AG09309 (cell line): ENCODE measurements at places on chromosomes 7 and 10.

- no peak for DNase-seq
These were observed 60.7 kb downstream of the ABCB4 start for GRCh38 chr7:87414794-87415188.

DNA sequence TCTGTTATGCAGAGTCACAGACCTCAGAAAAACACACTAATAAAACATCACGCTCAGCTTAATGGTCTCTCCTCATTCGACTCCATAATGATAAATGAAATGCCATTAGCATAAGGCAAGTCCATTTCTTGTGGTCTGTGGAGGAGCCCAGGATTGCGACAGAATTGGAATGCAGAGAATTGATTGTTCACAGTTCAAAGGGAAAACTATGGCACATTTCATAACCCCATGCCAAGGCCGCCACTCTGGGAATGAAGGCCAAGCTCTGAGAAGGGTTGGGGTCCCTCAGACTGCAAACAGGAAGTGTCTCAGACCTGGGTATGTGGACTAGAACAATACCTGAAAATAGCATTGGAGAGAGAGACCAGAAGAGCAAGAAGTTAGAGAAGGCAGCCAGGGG, 398.9 kb downstream of the ADRA2A start:
- no peak for DNase-seq

DNA sequence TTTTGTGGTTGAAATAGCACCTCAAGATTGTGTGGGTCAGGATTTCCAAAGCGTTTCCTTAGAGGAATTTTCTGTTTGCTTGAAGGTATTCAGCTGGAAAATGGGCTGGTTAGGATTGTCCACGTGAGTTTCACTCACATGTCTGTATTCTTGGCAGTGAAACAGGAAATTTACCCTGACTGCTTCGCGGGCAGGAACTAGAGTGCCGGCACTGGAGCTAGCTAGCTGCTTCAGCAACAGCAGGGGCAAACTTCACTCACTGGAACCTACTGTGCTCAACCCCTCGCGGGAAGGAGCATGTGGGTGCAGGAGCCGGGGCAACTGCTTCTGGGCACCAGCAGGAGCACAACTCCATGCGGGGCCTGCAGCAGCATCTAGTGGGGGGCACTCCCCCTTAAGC, 38.0 kb upstream of the RTKN2 start:
- no peak for DNase-seq

- peak; percentile 25 for DNase-seq
These were observed 717.3 kb downstream of the XPNPEP1 start for GRCh38 chr10:109205929-109206585.

- no peak for DNase-seq
These were observed 108.4 kb upstream of the BTBD16 start for GRCh38 chr10:122162671-122163173.

GRCh38 chr10:116668446-116668845, 47.7 kb downstream of the PNLIPRP2 start:
- DNase-seq, result no peak

- DNase-seq, result no peak
These were observed 110.8 kb downstream of the MYL10 start for GRCh38 chr7:101518336-101518735.

DNA sequence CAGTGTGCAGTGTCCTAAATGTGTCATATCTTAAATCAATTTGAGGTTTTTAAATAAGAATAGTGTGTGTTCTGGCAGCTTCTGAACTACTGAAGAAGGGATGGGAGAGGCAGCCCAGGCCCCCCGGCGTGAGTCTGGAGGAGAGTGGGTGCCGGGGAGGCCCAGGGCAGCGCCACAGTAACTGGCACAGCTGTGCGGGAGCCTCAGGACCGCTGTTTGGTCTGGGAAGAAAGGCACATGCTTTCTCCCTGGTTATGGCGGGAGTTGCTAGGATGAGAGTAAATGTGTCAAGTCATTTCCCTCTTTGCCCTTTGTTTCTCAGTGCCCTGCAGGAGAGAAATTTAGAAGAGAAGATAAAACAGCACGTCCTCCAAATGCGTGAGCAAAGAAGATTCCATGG, 31.9 kb upstream of the PWWP2B start:
- no peak for DNase-seq

DNA sequence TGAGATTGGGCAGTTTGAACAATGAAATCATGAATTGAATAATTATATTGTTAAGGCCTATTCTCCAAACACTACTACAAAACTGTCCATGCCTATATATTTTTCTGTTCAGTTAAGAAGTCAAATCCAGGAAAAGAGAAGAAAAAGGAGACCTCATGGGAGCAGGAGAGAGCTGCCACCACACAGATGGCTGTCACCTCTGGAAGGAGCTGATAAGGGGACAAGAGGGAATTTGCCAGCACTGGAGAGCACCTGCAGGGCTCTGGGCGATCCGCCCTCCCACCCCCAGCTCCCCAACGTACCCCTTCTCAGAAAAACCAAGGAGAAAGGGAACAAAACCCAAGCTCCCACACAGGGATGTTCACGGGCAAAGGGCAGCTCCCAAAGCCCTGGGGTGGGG, 227.8 kb downstream of the TNS3 start:
- no peak for DNase-seq

- no peak for DNase-seq
These were observed 508.7 kb upstream of the SEMA3D start for GRCh38 chr7:85695533-85695932.

DNA sequence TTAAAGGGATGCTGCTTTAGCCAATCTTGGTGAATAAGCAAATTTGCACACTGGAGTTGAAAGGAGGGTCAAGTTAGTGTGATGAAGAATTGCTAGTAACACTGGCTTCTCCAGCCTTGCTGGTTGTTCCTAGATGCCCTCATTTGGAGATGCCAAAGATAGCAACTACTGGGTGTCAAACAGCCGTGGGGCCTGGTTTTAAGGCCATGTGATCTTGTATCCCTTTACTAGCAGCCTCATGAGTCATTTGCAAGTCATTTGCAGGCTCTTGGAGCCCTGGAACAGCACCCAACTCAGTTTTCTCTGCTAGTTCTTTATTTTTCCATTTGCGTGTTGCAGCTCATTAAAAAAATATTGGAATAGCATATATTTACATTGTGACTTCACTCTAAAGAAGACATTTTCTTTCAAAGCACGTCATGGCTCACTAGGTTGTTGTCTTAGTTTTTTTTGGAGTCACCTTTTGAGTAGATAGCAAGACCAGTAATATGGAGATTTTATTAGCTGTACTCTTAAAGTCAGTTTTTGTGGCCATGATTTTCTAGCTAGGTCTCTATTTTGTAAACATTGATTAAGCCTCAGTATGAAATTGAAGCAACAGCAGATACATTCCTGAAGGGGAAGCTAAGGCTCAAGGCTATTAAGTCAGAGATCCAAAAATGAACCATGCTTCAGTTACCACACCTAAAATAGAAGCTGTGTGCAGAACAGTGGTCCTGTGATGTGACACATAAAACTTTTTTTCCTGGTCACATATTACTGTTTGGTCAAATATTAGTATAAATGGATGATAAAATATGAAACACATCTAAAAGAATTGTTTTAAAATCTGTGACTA, 1.3 kb downstream of the LSMEM1 start:
- peak; percentile 86 for DNase-seq

DNA sequence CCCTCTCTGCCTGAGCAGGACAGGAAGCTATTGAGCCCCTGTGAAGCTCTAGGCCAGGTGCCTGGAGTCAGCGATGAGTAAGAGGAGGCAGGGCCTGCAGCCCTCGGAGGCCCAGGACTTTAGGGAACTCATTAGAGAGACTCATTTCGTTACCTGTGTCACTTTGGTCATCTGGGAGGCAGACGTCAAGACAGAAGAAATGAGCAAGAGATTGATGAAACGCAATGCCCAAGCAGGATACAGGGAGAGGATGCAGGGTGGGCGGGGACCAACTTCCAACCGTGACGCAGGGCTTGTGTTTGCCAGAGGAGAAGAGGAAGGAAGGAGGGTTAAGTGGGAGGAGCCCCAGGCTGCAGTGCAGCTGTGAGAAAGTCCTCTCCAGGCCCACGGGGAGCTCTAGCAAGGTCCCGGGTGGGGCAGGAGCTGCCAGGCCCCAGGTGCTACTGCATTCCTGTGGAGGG, 26.4 kb upstream of the GNA12 start:
- no peak for DNase-seq

- no peak for DNase-seq
These were observed 20.2 kb downstream of the C10orf71 start for GRCh38 chr10:49319206-49319605.

DNA sequence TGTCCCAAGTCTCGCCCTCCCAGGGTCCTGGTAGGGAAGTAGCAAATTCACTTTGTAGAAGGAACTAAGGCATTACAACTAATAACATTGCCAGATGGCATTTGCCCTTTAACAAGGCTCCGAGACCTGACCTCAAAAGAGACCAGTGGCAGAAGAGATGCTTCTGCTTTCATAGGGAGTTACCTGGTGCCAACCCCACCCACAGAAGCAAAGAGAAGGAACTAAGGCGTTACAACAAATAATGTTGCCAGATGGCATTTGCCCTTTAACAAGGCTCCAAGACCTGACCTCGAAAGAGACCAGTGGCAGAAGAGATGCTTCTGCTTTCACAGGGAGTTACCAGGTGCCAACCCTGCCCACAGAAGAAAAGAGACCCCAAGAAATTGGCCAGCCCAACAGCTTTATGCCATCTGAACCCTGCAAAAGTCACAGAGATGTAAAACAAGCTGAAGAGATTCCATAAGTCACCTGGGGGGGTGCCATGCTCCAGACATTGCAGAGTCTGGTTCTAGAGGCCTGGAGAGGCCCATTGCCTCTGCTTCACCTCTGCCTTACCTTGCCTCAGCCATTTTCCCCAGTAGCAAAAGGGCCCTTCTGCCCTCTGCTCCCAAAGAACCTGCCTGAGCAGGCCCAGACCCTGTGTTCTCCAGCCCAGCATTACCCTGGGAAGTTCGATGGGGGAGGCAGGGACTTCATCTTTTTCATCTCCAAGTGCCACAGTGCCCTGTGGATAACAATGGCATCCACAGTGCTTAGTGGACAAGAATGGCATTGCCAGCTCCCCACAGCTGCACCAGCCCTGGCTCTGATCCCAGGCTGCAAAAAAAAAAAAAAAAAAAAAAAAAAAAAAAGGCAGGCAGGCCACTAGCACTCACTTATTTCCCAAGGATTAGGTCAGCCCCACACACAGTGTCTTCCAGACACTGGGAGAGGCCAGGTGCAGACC, 179.5 kb upstream of the PLXNA4 start:
- DNase-seq, result no peak

DNA sequence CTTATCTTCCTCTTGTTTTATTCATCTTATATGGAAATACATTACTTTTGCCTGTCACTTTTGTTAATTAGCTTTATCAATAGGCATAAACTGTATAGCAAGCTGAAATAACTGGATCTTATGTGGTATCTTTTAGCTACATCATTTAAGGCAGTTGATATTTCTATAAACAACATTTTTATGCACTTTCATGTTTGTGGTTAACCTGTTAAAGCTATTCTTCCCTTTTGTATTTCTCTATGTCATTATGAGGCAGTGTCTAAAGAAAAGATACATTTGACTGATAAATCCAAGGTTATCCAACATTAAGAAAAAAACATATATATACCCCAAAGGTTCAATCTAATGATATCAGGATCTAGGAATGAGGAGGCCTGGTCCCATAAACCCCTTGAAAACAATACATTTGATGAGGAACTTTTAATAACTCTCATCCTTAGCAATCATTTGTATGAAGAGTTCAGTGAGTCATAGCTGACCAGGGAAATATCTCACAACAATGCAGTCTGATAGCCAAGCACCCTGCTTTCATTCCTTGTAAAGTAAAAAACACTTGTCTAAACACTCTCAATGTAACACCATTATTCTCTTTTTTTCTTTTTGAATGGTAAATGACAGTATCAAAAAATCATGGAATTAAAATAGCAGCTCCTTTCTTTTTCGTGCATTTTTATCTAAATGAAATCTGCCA, 300.9 kb downstream of the NEBL start:
- no peak for DNase-seq

GRCh38 chr10:75972491-75973276, 541.3 kb downstream of the LRMDA start:
- DNase-seq, result no peak

DNA sequence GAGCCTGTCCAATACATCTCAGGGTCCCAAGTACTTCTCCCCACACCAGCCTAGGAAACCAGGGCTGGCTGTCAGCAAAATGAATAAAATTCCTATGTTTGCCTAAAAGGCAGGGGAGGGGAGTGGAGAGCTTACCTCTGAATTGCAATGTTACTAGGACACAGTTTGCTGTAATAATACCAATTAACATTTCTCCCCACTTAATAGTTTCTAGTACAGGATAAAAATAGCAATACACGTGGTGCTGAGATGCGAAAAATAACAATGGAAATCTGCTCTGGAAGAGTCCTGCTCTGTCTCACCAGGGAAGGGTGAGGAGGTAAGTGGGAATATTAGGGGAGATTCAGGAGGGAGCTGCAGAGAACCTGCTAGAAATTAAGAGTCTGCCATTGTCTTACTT, 112.3 kb downstream of the PLXNA4 start:
- DNase-seq, result no peak

DNA sequence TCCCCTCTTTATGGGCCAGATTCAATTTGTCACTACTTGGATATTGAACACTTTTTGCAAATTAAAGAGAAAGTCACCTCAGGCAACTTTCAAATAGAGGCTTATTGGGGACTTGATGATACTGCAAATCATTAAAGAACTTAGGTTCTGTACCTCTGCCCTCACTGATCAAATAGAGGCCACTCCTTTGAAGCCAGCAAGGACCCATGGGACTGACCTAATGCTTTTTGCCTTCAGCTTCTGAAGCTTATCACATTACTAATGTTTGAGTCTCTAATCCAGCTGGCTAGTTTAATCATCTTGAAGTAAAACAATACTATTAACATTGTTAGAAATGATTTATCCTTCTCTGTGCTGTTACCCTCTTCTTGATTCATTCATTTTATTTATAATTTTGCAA, 93.0 kb upstream of the ZNF800 start:
- no peak for DNase-seq

DNA sequence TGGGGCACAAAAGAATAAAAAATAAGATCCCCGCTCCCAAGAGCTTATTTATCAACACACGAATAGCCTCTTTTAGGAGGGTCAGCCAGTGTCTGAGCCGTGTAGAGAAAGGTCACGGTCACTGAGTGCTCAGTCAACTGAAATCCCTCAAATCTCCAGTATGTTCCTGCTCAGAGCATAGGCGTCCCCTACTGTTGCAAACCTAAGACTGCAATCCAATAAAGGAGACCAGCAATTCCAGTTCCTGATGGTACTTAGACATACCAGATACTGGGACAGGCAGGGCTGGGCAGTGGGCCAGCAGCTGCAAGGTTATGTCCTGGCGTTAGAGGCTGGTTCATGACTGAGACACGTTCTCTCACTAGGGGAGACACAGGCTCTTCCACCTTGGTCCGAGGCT, 93.6 kb downstream of the CACNB2 start:
- DNase-seq, result no peak

DNA sequence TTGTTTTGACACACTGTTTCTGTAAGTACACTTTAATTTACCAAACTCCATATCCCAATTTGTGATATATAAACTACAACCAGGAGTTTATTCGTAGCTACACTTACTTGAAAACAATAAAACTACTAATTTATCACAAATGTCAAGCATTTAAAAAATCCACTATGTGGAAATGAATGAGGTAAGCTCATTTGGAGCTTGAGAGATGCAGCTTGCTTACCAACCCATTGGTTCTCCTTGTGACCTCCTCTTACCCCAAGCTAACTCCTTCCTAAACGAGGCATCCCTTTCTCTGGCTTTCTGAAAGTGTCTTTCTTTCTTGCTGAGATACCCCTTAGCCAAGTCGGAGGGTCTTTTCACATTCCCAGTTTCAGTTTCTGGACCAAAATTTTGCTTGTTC, 2.5 kb downstream of the OR6V1 start:
- no peak for DNase-seq
